ENCODE measurements at places on chromosomes 2 and 18. TPM values are rescaled to one million over a fixed set of nuclear protein-coding genes. Genes with fewer than 3 reads are reported as not detected.

Gene ROCK2
- total RNA-seq, result 12.7 TPM

GRCh38 chr2:215493376-215493775, 57.5 kb upstream of the FN1 start:
- H3K4me3 ChIP-seq, result no peak overlapping the region
- H3K27ac ChIP-seq, result no peak overlapping the region
- DNase-seq, result no peak
- peaks cover 21% of the 10 kb centered on the region for H3K27me3 ChIP-seq

GRCh38 chr18:13137670-13138419, 80.7 kb upstream of the LDLRAD4 start:
- peak overlapping the region; percentile 93 for H3K4me3 ChIP-seq
- H3K36me3 ChIP-seq, result peaks cover 2% of the 10 kb centered on the region
- H3K27me3 ChIP-seq, result no peaks in the 10 kb centered on the region

GRCh38 chr18:71045331-71046065, 756.7 kb downstream of the SOCS6 start:
- H3K27me3 ChIP-seq, result no peaks in the 10 kb centered on the region
- DNase-seq, result no peak
- no peak overlapping the region for H3K4me3 ChIP-seq

- H3K27me3 ChIP-seq, result peaks cover 14% of the 10 kb centered on the region
- H3K4me3 ChIP-seq, result no peak overlapping the region
- no peak overlapping the region for H3K27ac ChIP-seq
- H3K36me3 ChIP-seq, result no peaks in the 10 kb centered on the region
- peaks cover 2% of the 10 kb centered on the region for H3K4me1 ChIP-seq
Observed at GRCh38 chr18:36675542-36675941, 153.3 kb downstream of the TPGS2 start.

GRCh38 chr2:80338794-80339193, 34.2 kb upstream of the LRRTM1 start:
- no peaks in the 10 kb centered on the region for H3K27me3 ChIP-seq
- H3K4me3 ChIP-seq, result no peak overlapping the region
- no peaks in the 10 kb centered on the region for H3K4me1 ChIP-seq
- H3K36me3 ChIP-seq, result no peaks in the 10 kb centered on the region

GRCh38 chr2:127569666-127570065, 34.2 kb downstream of the MYO7B start:
- H3K27ac ChIP-seq, result no peak overlapping the region
- H3K4me1 ChIP-seq, result peaks cover under 1% of the 10 kb centered on the region
- no peak overlapping the region for H3K4me3 ChIP-seq
- no peaks in the 10 kb centered on the region for H3K27me3 ChIP-seq
- H3K36me3 ChIP-seq, result no peaks in the 10 kb centered on the region

DNA sequence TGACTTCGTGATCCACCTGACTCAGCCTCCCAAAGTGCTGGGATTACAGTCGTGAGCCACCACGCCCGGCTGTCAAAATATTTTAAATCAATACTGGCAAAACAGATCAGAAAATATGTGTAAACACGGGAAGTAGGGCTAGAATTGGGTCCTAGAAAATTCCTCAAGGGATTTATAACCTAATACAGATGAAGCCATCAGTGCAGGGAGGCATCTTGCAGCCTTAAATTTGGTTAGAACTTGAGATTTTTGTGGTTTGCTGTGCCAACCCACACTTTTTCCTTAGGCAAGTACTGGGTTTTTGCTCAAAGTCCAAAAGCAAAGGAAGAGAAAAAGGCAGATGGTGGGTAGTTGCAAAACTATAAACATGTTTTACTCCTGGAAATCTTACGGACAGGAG, 33.7 kb upstream of the NFE2L2 start:
- DNase-seq, result no peak
- H3K36me3 ChIP-seq, result no peaks in the 10 kb centered on the region
- no peaks in the 10 kb centered on the region for H3K27me3 ChIP-seq
- no peak overlapping the region for H3K4me3 ChIP-seq
- no peak overlapping the region for H3K27ac ChIP-seq

Gene CEP192
- total RNA-seq, result 39.5 TPM

Gene OR6B2
- total RNA-seq, result not detected

- H3K4me3 ChIP-seq, result no peak overlapping the region
- no peaks in the 10 kb centered on the region for H3K27me3 ChIP-seq
- H3K4me1 ChIP-seq, result peaks cover 54% of the 10 kb centered on the region
Observed at GRCh38 chr2:11774600-11774999, 28.2 kb downstream of the LPIN1 start.

Gene ASB18
- total RNA-seq, result not detected

- H3K36me3 ChIP-seq, result no peaks in the 10 kb centered on the region
- no peaks in the 10 kb centered on the region for H3K27me3 ChIP-seq
- H3K4me1 ChIP-seq, result no peaks in the 10 kb centered on the region
Observed at GRCh38 chr2:21812766-21813165, 689.0 kb downstream of the TDRD15 start.

DNA sequence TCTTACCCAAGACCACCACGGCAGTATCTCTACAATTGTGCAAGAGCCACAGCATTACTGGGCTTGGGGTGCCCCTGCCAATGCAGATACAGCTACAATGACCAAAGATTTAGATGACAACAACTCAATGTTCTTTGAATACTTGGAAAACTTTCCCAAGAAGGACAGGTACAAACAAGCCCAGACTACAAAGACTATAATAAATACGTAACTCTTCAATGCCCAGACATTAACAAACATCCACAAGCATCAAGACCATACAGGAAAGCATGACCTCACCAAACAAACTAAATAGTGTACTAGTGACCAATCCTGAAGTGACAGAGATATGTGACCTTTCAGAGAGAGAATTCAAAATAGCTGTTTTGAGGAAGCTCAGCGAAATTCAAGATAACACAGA, 62.8 kb downstream of the ICA1L start:
- no peak overlapping the region for H3K27ac ChIP-seq
- DNase-seq, result no peak
- H3K4me1 ChIP-seq, result no peaks in the 10 kb centered on the region
- H3K4me3 ChIP-seq, result no peak overlapping the region
- H3K36me3 ChIP-seq, result peaks cover 32% of the 10 kb centered on the region

Gene ANKRD62
- total RNA-seq, result not detected

DNA sequence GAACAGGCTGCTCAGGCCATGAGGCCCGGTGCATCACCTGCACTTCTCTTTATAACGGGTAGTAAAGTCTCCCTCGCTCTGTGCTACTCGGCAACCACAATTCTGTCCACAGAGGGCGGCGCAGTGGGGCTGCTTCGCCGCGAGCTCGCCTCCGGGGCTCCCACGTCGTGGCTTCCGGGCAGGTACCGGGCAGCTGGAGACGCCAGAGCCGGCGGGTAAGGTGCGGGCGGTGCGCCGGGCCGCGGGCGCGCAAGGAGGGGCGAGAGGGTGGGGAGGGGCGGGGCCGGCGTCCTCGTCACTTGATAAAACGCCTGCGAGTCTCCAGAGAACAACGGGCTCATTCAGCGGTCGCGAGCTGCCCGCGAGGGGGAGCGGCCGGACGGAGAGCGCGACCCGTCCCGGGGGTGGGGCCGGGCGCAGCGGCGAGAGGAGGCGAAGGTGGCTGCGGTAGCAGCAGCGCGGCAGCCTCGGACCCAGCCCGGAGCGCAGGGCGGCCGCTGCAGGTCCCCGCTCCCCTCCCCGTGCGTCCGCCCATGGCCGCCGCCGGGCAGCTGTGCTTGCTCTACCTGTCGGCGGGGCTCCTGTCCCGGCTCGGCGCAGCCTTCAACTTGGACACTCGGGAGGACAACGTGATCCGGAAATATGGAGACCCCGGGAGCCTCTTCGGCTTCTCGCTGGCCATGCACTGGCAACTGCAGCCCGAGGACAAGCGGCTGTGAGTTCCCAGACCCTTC, at the start of gene ITGA6:
Gene ITGA6, plus strand, starts transcription at position 331 of the 734 bp plus-strand sequence.
- H3K4me1 ChIP-seq, result peaks cover 57% of the 10 kb centered on the region
- H3K27ac ChIP-seq, result peak within 1 kb of the TSS; percentile 76
- peak within 1 kb of the TSS; percentile 76 for H3K4me3 ChIP-seq
- no peaks in the 10 kb centered on the region for H3K36me3 ChIP-seq

- DNase-seq, result no peak
- H3K4me3 ChIP-seq, result no peak overlapping the region
- H3K36me3 ChIP-seq, result no peaks in the 10 kb centered on the region
Observed at GRCh38 chr2:1925928-1926327, 181.6 kb upstream of the PXDN start.

DNA sequence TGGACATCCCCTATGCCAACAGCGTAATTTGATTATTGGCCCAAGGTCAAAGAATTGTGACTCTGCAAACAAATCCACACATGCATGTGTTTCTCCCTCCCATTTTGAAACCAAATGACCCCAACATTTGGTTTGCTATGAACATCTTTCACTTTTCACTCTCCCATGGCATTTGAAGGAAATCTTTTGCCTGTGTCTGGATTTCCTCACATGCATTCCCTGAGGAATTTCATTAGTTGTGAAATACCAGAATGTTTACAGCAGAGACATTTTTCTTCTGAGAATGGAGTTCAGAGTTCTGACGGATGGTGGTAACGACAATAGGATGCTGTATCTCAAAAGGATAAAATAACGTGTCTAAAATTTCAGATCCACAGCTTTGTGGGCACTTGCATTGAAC, 60.3 kb upstream of the LMAN1 start:
- no peak overlapping the region for H3K4me3 ChIP-seq
- H3K27ac ChIP-seq, result no peak overlapping the region
- H3K36me3 ChIP-seq, result no peaks in the 10 kb centered on the region

- H3K36me3 ChIP-seq, result no peaks in the 10 kb centered on the region
- no peak overlapping the region for H3K4me3 ChIP-seq
- no peak overlapping the region for H3K27ac ChIP-seq
- no peaks in the 10 kb centered on the region for H3K27me3 ChIP-seq
- no peaks in the 10 kb centered on the region for H3K4me1 ChIP-seq
Observed at GRCh38 chr18:7622721-7623120, 55.6 kb downstream of the PTPRM start.

DNA sequence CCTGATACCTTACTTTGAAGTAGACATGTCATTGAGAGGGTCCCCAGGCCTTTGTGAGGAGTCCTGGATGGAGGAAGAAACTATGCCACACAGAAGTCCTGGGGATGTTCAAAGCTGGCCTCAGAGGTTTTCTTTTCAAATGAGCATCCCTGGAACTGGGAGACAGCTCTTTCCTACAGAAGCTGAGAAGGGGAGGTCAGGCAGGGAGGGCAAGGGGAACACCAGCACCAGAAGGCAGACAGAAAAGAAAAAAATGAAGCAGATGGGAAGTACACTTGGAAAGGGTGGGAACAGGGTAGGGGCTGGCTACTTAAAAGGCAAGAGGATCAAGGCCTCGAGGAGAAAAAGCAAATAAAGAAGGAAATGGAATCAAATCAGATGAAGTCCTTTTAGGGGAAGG, 120.0 kb downstream of the FMNL2 start:
- DNase-seq, result no peak
- H3K36me3 ChIP-seq, result no peaks in the 10 kb centered on the region
- peaks cover 5% of the 10 kb centered on the region for H3K27me3 ChIP-seq
- H3K4me3 ChIP-seq, result no peak overlapping the region

Gene CREG2
- not detected for total RNA-seq

GRCh38 chr2:221753401-221753800, 181.3 kb upstream of the EPHA4 start:
- no peaks in the 10 kb centered on the region for H3K36me3 ChIP-seq
- H3K27ac ChIP-seq, result no peak overlapping the region
- H3K27me3 ChIP-seq, result no peaks in the 10 kb centered on the region
- no peaks in the 10 kb centered on the region for H3K4me1 ChIP-seq

GRCh38 chr2:206031950-206032567, 53.9 kb downstream of the INO80D start:
- DNase-seq, result peak; percentile 30
- peaks cover 75% of the 10 kb centered on the region for H3K36me3 ChIP-seq
- H3K27me3 ChIP-seq, result no peaks in the 10 kb centered on the region
- H3K4me3 ChIP-seq, result no peak overlapping the region
- H3K27ac ChIP-seq, result peak overlapping the region; percentile 72

Gene FAM228B
- total RNA-seq, result 5.7 TPM

GRCh38 chr2:27264753-27265535, 2.1 kb upstream of the SLC30A3 start:
- no peaks in the 10 kb centered on the region for H3K36me3 ChIP-seq
- no peak overlapping the region for H3K27ac ChIP-seq
- peak overlapping the region; percentile 65 for H3K4me3 ChIP-seq
- H3K4me1 ChIP-seq, result peaks cover 24% of the 10 kb centered on the region
- peak; percentile 62 for DNase-seq
- H3K27me3 ChIP-seq, result peaks cover 38% of the 10 kb centered on the region

GRCh38 chr2:200624658-200625057, 38.8 kb downstream of the AOX1 start:
- H3K27me3 ChIP-seq, result peaks cover 7% of the 10 kb centered on the region
- DNase-seq, result no peak
- no peaks in the 10 kb centered on the region for H3K4me1 ChIP-seq
- H3K27ac ChIP-seq, result no peak overlapping the region

DNA sequence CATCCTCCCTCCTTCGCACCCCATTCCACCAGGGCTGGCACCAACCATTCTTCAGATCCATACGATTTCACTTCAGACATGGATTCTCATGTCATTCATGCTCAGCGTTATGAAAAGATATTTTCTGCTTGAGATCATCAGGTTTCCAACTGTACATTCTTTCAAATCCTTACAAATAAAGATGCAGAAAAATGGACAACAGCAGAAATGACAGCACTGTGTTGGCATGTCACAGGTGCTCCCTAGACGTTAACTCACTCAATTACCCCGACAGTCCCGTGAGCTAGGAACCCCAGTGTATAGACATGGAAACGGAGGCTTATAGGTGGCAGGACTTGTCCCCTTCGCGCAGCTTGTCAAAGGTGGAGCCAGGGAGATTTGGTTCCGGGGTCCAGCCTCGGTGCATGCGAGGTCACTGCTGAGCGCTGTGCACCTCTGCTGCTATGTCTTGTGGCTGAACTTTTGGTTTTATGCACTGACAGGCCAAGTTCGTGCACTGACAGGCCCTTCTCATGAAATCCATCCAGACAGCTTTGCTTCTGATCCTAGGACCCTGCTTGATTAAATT, 17.7 kb downstream of the FHL2 start:
- H3K27ac ChIP-seq, result no peak overlapping the region
- no peaks in the 10 kb centered on the region for H3K27me3 ChIP-seq
- H3K4me1 ChIP-seq, result no peaks in the 10 kb centered on the region
- DNase-seq, result no peak
- H3K36me3 ChIP-seq, result no peaks in the 10 kb centered on the region

Gene HOXD3
- not detected for total RNA-seq

- no peak overlapping the region for H3K4me3 ChIP-seq
- H3K36me3 ChIP-seq, result peaks cover 34% of the 10 kb centered on the region
- H3K27me3 ChIP-seq, result no peaks in the 10 kb centered on the region
- DNase-seq, result no peak
Observed at GRCh38 chr2:36562240-36562639, 35.7 kb downstream of the FEZ2 start.

Gene ATAD2B
- total RNA-seq, result 12.5 TPM

Gene IL18R1
- total RNA-seq, result 15.8 TPM

Gene IDH1
- total RNA-seq, result 19.7 TPM

Gene CYP27C1
- not detected for total RNA-seq

DNA sequence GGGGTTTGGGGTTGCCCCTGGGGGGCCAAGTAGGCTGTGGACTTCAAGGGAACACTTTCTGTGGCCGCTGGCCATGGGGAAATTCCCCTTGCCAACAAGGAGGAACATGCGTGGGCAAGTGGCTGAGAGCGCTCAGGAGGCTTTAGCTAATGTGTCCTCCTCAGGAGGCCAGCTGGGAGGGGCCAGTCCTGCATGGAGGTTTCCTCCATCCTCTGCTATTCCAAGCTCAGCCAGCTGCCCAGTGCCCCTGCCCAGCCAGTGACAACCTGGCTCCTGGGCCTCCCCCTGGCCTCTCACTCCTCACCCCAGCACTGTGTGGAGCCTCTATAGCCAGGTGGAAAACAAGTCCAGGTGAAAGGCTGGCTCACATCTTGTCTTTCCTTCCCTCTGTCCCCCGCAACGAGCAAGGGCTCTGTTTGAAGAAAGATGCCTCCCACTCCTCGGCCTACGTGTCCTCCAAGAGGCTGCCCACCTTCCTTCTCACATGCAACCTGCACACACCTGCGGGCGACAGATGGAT, 64.4 kb upstream of the DAPL1 start:
- no peak overlapping the region for H3K27ac ChIP-seq
- no peaks in the 10 kb centered on the region for H3K36me3 ChIP-seq
- H3K27me3 ChIP-seq, result no peaks in the 10 kb centered on the region

Data from activated CD8-positive, alpha-beta T cell treated with anti-CD3 and anti-CD28 coated beads for 36 hours (primary cell).